Fibroblast of gingiva (primary cell): ENCODE measurements at places on chromosomes 3 and 15.
A peak's percentile ranks its signal among the peaks of the same experiment; 100 is the strongest.

GRCh38 chr15:45586125-45586524 is 1.1 kb upstream of the BLOC1S6 start:
- no peak for DNase-seq

- DNase-seq: no peak
Measured at GRCh38 chr3:71585131-71585530, 1.6 kb upstream of the FOXP1 start.

GRCh38 chr3:189863031-189863430 is 231.8 kb downstream of the TP63 start:
- peak; percentile 63 for DNase-seq

- no peak for DNase-seq
Measured at GRCh38 chr3:144128108-144128892, 156.7 kb downstream of the DIPK2A start.

GRCh38 chr3:186931532-186932280 is 1.4 kb downstream of the ST6GAL1 start:
- no peak for DNase-seq

DNA sequence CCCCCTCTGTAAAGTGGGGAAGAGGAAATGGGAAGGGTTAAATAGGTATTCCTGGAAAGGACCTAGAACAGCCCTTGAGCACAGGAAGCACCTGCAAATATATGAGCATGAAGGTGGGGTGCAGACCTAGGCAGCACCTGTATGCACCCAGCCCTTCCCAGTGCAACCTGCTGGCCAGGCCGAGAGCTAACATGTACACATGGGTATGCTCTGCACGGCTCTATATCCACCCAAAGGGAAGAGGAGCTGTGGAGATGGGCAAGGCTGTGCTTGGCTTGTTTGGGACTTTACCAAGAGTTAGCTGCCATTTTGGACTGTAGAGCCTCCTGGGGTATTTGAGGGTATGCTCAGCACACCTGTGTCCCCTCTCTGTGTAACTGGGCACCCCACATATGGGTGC is 171.2 kb downstream of the KLF13 start:
- no peak for DNase-seq

- no peak for DNase-seq
Measured at GRCh38 chr3:127732879-127733350, 60.2 kb downstream of the ABTB1 start.
